B cell (primary cell): ENCODE measurements at places on chromosomes 16 and 17. TPM values are rescaled to one million over a fixed set of nuclear protein-coding genes. Genes with fewer than 3 reads are reported as not detected.

The KREMEN2 gene
- polyA plus RNA-seq, result 1.1 and 2.6 TPM in 2 replicates

DNA sequence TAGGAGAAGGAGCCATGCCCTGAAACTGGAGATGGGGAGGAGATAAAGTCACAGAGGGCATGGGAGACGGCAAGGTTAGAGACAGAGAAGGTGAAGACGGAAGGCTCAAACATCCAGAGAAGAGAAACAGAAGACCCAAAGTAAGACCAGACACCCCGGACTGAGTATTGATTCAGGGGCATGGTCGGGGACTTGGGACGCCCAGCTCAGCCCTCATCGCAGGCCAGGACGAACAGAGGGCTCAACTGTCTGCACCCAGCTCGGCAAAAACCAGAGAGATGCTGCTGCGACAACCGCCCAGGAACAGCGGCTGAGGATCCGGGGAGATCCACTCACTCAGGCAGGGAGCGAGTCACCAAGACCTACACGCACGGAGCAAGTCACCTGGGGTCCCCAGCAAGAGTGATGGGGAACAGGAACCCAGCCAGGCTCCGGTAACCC is 999 bp downstream of the XYLT1 start:
- no peaks in the 10 kb centered on the region for H3K36me3 ChIP-seq
- peak overlapping the region; percentile 79 for H3K4me3 ChIP-seq
- peak; percentile 59 for DNase-seq
- peak overlapping the region; percentile 32 for H3K27ac ChIP-seq

DNA sequence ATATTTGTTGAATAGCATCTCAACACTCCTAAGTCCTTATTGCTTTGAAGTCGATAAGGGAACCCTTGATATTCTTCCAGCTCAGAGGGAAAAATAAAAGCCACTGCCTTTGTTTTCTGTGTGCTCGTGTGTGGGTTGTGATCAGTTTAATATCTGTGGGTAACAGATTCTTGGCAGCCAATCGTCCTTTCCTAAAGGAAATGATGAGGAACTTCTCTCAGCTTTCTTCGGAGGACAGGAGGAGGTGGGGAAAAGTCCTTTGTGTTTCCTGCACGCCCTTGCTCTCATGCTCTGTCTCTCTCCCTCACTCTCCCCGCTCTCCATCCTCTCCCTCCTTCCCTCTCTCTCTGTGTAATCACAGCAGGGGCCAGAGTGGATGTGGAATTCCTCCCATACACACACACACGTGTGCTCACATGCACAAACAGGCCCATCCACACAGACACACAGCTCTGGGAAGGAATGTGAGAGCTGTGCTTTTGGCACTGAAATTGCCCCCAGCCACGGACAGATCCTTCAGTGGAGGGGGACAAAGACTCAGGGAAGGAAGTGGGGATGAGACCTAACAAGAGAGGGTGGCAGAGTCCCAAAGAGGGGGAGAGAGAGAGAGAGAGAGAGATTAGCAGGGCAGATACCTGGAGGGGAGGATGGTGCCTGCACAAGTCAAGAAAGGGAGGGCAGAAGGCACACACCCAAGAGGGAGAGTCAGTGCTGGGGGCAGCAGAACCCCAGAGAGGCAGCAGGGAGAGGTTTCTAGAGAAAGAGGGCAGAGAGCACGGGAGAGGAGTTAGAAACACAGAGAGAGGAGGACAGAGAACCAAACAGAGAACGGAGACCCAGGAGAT is 83.5 kb upstream of the PLCG2 start:
- no peak overlapping the region for H3K27ac ChIP-seq
- no peaks in the 10 kb centered on the region for H3K27me3 ChIP-seq
- H3K4me3 ChIP-seq, result no peak overlapping the region
- H3K4me1 ChIP-seq, result no peaks in the 10 kb centered on the region

GRCh38 chr16:9913604-9914326 is 268.5 kb downstream of the GRIN2A start:
- no peaks in the 10 kb centered on the region for H3K27me3 ChIP-seq
- no peak for DNase-seq
- H3K36me3 ChIP-seq, result no peaks in the 10 kb centered on the region

- H3K4me1 ChIP-seq, result no peaks in the 10 kb centered on the region
- H3K27me3 ChIP-seq, result no peaks in the 10 kb centered on the region
- H3K4me3 ChIP-seq, result no peak overlapping the region
- DNase-seq, result no peak
- no peak overlapping the region for H3K27ac ChIP-seq
- no peaks in the 10 kb centered on the region for H3K36me3 ChIP-seq
These were observed 191.1 kb downstream of the MAP2K6 start for GRCh38 chr17:69605571-69605970.

The NTN1 gene
- polyA plus RNA-seq, result 0.10 and 0.33 TPM in 2 replicates

The LITAFD gene
- polyA plus RNA-seq, result not detected in 2 replicates

GRCh38 chr16:12215277-12216105 is 239.0 kb downstream of the SNX29 start:
- no peak overlapping the region for H3K4me3 ChIP-seq
- H3K27ac ChIP-seq, result no peak overlapping the region
- H3K4me1 ChIP-seq, result no peaks in the 10 kb centered on the region
- DNase-seq, result no peak
- H3K27me3 ChIP-seq, result no peaks in the 10 kb centered on the region

The HOXB13 gene
- polyA plus RNA-seq, result not detected in 2 replicates

GRCh38 chr17:73096866-73097265 is 4.4 kb upstream of the SLC39A11 start:
- DNase-seq, result no peak
- peaks cover 10% of the 10 kb centered on the region for H3K4me1 ChIP-seq
- no peak overlapping the region for H3K4me3 ChIP-seq

The MYH2 gene
- polyA plus RNA-seq, result not detected in 2 replicates

- no peaks in the 10 kb centered on the region for H3K4me1 ChIP-seq
- no peak for DNase-seq
- peaks cover 9% of the 10 kb centered on the region for H3K36me3 ChIP-seq
- no peaks in the 10 kb centered on the region for H3K27me3 ChIP-seq
These were observed 43.5 kb upstream of the MNT start for GRCh38 chr17:2444382-2444781.

The FNDC8 gene
- polyA plus RNA-seq, result not detected in 2 replicates

- no peaks in the 10 kb centered on the region for H3K36me3 ChIP-seq
- no peak overlapping the region for H3K4me3 ChIP-seq
- H3K27me3 ChIP-seq, result no peaks in the 10 kb centered on the region
- no peak overlapping the region for H3K27ac ChIP-seq
These were observed 1681.0 kb downstream of the TP53TG3F start for GRCh38 chr16:35140293-35140986.

The PYDC1 gene
- not detected in 2 replicates for polyA plus RNA-seq

- H3K27me3 ChIP-seq, result no peaks in the 10 kb centered on the region
- H3K4me3 ChIP-seq, result peak overlapping the region; percentile 30
- DNase-seq, result no peak
- H3K36me3 ChIP-seq, result peaks cover 37% of the 10 kb centered on the region
These were observed 174.2 kb downstream of the PRKCB start for GRCh38 chr16:24009955-24010354.

DNA sequence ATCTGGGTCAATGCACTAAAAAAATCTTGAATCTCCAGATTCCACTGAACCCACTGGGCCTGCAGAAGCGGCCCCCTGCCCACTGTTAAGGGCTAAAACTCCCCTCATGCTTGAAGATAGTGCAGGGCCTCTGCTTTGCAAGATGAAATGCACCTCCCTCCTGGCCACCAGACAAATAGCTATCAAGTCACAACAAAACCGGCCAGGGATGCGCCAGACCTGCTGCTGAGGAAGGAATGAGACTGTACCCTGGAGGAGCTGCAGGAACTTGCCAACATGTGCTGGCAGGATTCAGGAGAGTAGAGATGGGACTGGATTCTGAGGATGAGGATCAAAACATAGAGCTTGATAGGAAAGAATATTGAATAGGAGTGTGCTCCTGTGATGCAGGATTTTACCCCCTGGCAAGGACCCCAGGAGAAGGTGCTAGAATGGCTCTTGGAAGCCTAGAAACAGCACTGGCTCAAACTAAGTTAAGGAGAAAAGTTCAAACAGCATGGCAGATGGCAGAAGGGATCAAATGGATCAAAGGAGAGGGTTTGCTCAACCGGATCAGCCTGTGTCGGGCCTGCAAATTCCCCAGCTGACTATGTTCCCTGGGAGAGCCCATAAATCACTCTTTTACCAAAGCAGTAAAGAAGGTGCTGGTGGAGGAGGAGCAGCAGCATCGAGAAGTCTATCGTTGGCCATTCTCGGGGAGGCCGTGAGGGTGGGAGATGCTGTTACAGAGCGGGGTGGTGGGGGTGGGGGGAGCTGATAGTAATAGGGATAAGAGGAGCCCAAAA is 27.2 kb upstream of the XYLT2 start:
- no peak for DNase-seq
- no peaks in the 10 kb centered on the region for H3K4me1 ChIP-seq
- H3K27ac ChIP-seq, result no peak overlapping the region
- no peak overlapping the region for H3K4me3 ChIP-seq

The AHSP gene
- polyA plus RNA-seq, result not detected in 2 replicates

GRCh38 chr17:63293323-63294075 is 152.6 kb downstream of the CYB561 start:
- no peak overlapping the region for H3K27ac ChIP-seq
- H3K27me3 ChIP-seq, result no peaks in the 10 kb centered on the region
- H3K4me3 ChIP-seq, result no peak overlapping the region
- no peaks in the 10 kb centered on the region for H3K36me3 ChIP-seq
- DNase-seq, result no peak

The SRCIN1 gene
- 0.30 and 1.1 TPM in 2 replicates for polyA plus RNA-seq

The ZP2 gene
- polyA plus RNA-seq, result not detected in 2 replicates

The CLEC10A gene
- polyA plus RNA-seq, result 0.15 and 0.99 TPM in 2 replicates

GRCh38 chr17:72406498-72406897 is 285.7 kb downstream of the SOX9 start:
- H3K4me1 ChIP-seq, result no peaks in the 10 kb centered on the region
- DNase-seq, result no peak
- H3K4me3 ChIP-seq, result no peak overlapping the region
- no peaks in the 10 kb centered on the region for H3K27me3 ChIP-seq
- no peak overlapping the region for H3K27ac ChIP-seq

The PTGES3L gene
- 0.59 and 1.0 TPM in 2 replicates for polyA plus RNA-seq

The TNFRSF13B gene
- 37.8 and 74.5 TPM in 2 replicates for polyA plus RNA-seq

The MGAT5B gene
- 0.15 TPM in 1 of 2 replicates, not detected in the other for polyA plus RNA-seq

The TP53TG3F gene
- not detected in 2 replicates for polyA plus RNA-seq
